ENCODE measurements at places on chromosomes 1 and 21.

DNA sequence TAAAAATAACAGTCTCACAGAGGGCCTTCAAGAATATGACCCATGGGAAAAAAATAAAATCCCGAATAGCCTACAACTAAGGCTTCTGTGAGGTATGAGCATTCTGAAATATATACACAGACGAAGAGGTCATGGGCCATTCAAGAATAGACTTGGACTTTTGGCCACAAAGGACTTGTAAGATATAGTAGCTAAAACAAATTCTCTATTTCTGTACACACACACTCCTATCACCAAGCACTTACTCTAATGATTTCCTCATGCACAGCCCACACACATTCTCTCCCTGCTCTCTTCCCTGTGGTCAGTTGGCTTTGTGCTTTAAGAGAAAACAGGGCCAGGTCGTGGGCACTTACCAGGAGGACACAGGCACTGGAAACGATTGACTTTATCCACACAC lies 69.7 kb upstream of the ADAM30 start:
- no peak for DNase-seq

DNA sequence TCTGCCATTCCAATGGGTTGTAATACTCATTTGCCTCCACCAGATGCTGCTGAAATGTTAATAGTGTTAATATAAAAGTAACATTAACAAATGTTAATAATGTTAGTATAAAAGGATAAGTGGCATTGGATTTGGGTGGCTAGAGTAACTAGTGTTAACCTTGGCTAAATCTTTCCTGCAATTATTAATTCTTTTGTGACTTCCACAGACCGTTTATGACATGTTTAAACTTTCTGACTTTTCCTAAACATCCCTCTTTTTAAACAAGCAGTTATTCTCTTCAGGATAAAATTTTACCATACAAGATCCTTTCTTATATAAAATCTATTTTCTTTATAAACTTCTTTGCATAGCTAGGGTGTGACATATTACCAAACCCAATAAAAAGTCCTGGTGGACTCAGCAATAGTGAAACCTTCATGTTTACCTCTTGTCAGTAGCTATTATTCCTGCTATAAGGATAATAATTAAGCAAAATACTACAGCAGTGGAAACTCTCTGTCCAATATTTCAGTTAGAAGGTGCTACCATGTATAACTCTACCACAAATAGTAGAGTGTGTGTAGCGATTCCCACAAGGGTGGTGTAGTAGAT lies 41.5 kb downstream of the CCDC30 start:
- DNase-seq = no peak

DNA sequence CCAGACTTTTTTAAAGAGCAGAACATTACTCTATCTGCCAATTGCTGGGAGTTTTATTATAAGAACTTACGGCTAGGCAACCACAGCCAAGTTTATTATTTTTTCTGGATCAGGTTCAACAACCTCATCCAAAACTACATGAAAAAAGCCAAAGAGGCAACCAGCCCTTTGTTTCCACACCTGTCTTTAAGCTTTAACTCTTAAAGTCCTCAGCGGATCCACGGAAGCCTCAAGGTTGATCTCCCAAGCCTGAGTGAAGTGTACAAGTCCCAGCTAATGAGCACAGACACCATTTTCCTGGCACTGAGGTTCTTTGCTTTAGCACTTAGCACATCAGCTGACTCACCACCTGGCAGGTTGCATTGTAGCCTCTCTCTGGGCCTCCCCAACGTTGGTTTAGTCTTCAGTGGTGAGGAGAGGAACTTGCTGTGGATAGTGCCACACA lies 143.1 kb downstream of the TGFBR3 start:
- no peak for DNase-seq

DNA sequence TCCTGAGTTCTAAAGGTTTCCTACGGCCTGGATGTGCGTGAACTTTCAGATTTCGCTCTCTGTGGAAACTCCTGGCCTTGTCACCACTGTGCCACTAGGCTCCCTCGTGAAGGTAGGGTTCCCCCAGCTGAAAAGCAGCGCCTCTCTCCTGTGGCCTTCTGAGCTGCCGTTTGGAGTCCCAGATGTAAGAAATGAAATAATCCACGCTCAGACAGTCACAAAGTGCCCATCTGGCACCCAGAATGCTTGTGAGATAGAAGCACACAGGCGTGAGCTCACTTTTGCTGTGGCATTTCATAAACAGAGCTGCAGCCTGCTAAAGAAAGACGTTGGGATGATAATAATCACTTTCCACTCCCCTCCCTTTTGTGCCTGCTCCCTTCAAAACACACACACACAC lies 65.8 kb downstream of the LMO4 start:
- no peak for DNase-seq

DNA sequence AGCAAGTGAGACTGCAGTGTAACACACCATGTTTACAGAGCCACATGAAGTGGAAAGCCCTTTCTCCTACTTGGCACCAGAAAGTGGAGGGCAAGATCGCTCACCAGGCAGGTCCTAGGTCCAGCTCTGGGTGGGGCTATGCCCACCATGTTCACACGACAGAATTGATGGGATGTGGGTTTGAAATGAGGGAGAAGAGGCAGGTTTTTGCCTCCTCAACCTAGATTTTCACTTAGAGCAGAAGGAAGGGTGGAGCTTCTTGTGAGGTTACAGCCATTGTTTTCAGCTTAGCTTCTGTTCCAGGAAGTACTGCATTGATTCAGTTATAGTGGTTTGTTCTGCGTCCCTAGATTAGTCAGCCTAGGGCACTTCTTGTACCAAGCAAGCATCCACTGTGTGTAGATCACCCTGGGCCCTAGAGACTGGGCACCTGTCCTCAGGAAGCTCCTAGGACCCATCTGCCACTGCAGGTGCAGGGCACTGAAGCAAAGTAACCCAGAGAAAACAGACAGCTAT lies 2.3 kb downstream of the CD53 start:
- DNase-seq = no peak

Data from H4 (cell line).